ENCODE measurements at places on chromosomes 5 and 9.

- no peak for DNase-seq
Observed at GRCh38 chr5:113044776-113045465, 68.3 kb downstream of the DCP2 start.

DNA sequence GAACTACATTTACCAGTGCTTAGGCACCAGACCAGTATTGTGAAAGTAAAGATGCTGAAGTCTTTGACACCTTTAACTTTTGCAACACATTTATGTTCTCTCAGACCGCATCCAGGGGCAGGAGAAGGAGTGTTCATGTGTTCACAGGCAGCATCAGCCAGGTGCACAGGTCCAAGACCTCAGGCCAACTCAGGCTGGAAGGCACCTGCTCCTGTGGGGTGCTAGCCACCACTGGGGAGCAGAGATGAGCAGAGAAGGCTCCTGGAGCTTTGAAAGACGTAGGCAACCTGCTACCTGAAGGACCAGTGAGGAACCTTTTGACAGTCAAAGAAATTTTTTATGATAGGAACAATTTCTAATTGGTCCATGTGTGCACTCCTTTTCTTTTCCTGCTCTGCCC, 35.6 kb downstream of the DAPK1 start:
- no peak for DNase-seq

DNA sequence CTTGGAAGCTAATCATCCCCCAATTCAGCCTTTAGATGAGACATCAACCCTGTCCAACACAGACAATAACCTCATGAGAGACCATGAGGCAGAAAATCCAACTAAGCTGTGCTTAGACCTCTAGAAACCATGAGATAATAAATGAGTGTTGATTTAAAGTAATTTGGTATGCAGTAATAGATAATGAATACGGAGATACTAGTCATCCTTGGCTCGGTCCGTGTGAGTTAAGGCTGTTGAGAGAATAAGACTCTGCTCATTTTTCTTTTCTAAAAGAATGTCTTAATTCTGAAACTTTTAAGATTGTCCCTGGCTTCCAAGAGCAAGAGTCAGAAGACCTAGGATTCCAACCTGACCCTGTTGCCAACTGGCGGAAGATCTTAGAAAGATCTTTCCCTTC, 6.1 kb downstream of the TNC start:
- no peak for DNase-seq

DNA sequence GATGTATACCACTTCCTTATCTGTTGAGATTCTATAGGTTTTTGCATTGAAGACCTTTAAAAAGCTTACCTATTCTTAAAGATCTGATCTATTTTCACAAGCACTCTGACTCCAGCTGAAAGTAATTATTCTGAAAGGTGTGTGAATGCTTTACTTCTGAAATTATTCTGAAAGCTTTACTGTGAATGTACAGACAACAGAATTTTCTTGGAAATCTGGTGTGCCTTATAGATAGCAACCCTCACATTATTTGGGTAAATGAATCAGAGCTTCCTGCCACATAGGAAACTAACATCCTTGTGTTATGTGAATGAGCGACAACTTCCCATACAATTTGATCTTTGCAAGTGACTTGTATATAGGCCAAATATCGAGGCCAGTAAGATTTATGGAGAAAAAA, 6.5 kb downstream of the CDO1 start:
- DNase-seq: no peak

DNA sequence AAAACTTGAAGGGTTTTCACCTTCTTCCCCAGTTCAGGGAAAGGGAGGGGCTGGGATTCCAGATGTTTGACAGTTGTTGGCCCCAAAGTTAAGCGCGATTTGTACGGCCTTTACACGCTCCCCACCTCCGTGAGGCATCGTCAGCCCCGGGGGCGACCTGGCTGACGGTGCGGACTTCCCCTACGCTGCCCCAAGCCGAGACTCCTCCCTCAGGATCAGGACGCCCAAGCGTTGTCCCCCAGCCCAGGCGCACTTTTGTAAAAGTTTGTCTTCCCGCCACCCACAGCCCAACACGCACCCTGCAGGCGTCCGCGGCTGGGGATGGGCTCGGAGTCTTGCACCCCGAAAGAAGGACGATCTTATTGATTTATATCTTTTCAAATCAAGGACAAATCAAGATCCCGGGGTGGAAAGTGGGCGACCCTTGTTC, 713 bp downstream of the MOB3B start:
- DNase-seq: no peak

DNA sequence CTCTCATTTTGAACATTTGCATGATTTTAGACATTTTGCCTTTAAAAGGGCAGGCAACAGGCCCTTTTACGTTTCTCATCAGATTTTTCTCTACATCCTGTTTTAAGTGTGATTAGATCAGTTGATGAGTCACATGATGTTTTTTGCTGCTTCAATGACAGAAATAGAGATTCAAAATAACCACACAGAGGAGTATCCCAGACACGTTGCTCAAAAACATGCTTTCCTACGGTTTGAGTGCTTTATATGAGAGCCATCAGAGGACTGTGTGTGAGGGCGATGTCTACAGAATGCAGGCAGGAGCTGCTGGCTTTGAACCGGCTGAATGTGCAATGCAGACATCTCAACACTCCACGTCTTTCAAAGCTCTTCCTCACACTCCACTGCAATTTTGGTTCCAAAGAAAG, 42.1 kb downstream of the OTULIN start:
- no peak for DNase-seq

DNA sequence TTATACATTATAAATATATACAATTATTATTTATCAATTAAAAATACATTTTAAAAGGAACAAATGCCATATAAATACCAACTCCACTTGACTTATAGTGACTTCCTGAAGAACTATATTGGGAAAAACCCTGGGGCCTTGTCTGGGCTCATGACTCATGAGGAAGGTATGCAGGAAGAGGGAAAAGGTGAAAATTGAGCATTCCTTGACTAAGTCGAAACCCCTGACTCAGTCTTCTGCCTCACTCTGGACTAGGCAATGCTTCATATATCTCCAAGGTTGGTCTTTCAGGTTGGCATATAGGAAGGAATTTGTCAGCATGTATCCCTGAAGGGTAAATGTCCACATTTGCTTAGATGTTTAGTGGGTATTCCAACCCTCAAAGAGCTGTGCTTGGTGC, 78.5 kb downstream of the SH3TC2 start:
- DNase-seq: no peak

GRCh38 chr5:2688586-2688985, 62.9 kb downstream of the IRX2 start:
- no peak for DNase-seq

DNA sequence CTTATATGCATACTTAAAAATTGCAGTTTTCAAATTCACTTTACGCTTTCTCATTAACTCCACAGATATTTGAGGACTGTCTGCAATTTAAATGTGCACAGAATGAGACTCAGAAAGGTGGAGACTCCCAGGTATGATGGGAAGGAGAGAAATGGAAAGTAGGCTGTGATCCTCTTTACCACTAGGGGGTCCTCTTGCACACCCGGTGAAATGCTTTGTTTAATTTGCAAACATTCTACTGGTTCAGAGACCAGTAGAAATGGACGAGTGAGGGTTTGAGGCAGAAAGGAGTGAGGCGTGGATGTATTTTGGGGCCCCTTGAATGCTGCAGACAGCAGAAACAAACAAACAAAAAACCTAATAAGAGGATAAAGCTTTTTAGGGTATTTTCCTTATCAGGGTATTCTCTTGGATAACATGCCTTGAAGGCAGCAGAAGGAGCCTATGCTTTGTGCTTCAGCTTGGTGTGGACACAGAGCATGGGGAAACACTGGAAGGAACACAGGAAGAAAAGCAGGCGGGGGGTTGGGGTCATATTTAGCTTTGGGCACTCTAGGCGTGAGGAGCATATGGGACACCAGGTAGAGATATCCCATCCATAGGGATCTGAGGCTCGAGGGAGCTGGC, 410.1 kb downstream of the DMRT2 start:
- DNase-seq: no peak

Data from GDM1 (cell line).